ENCODE measurements at places on chromosomes 1 and 21. TPM values are rescaled to one million over a fixed set of nuclear protein-coding genes. Genes with fewer than 3 reads are reported as not detected.
A peak's percentile ranks its signal among the peaks of the same experiment; 100 is the strongest.

DNA sequence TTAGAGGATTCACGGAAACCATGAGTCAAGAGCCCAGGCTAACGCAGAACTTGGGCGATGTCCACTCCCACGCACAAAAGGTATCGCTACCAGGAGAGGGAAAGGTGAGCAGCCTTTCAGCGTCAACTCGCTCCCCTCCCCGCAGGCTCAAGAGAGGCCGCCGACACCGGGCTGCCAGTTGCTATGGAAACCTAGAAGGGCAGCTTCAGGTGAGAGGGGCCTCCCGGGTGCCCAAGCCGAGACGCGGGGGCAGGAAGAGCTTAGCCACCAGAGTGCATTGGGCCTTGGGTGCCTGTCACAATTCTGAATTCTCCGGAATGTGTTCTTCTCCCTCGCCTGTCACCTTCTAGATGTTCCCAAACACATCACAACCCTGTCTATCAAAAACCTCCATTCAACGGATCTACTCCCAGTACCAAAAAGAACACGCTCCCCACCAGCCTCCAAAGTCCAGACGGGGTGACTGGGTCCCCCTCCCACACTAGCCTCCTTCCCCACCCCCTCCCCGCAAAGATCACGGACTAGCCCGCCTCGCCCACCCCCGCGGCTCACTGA lies 694 bp downstream of the MEAF6 start:
- DNase-seq: no peak

DNA sequence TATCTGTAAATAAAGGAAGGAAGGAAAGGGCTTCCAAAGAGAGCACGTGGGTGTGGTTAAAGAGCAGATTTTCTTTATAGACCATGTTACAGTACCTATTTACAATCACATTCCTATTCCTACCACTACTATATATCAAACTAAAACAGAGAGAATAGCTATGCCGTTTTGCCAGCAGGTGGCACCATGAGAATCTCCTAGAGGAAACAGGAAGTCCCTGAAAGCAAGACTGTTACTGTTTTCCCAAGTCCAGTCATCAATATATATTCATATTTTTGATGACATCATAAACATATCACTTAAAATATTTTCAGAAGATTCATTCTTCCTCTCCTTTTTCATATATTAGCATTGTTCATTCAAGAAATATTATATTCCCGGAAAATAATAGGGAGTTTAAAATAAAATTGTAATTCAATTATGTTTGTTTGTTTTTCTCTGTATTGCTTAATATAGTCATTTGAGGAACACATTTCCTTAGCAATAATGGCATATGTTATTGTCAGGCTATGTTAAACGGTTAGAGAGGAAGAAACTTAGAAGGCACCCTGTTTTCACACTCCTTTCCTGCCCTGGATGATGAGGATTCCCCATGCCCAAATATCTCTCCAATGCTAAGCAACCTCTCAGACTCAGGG lies 6.6 kb downstream of the CCDC190 start:
- DNase-seq: no peak

DNA sequence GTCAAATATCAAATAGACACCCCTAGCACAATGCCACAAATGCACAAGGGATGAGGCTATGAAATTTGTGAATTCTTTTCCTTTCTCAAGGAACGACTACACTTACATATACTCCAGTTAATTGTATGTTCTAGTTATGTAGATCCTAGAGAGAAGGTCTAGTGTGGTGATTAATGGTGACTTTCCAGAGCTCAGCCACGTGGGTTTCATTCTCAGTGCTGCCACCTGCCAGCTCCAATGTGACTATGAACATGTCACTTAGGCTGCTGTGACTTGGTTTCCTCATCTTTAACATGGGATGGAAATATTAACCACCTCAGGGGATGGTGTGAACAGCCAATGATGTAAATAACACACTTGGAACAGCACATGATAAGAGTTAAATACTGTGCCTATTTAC lies 138.3 kb downstream of the APP start:
- DNase-seq: no peak

DNA sequence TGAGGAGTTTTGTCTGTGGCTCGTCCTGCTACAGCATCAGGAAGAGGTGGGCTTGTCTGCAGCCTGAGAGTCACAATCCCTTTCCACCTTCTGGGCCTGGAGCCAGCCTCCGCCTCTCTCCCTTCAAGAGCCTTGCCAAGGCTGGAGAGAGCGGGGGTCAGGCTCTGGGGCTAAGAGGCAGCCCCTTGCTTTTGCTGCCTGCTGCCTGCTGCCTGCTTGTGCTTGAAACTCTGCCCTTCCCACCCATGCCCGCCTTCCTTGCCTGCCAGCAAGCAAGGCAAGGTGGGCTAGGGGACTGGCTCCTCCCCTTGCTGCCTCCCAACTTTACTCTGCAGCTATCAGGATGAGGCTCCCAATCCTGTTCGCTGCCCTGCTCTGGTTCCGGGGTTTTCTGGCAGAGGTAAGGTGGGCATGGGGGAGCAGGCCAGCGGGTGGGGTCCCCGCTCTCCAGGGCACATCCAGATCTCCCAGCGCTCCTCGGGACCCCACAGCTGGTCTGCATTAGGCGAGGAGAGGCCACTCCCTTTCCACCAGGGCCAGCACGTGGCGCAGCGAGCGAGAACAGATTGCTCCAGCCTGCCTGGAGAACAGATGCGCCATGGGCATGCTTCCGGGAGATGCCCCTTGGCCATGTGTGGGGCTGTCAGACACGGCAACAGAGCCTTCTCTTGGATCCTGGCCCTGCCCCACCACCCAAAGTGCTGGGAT lies 7.5 kb upstream of the PTPN7 start:
- no peak for DNase-seq

DNA sequence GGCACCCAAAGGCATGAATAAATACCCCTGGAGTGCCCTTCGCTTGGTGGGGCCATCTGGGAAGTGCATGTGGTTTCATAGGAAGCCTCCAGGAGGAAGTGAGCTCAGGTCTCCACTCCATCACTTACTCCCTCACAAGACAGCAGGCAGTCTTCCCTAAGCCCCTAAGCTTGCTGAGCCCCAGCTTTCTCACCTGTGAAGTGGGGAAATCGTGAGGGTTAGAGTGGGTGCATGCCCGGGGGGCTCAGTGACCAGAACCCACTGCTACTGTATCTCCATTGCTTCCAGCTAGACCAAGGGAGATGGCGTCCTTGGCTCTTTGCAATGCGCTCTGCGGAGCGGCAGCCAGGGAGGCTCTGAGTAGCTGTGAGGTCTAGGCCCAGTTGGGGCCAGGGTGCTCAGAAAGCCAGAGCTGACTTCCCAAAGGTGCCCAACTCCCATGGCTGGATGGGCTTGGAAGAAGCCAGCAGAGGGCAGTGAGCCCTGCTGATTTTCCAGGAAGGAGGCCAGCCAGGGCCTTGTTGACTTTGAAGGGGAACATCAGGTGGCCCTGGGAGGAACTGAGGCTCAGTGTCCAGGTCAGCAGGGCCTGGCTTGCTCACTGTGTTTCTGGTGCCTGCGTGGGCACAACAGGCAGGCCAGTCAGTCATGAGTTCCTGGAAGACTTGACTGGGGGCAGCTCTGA lies 27.3 kb downstream of the CDCP2 start:
- DNase-seq: peak; percentile 53

SLC26A9 gene
- total RNA-seq: not detected

DNA sequence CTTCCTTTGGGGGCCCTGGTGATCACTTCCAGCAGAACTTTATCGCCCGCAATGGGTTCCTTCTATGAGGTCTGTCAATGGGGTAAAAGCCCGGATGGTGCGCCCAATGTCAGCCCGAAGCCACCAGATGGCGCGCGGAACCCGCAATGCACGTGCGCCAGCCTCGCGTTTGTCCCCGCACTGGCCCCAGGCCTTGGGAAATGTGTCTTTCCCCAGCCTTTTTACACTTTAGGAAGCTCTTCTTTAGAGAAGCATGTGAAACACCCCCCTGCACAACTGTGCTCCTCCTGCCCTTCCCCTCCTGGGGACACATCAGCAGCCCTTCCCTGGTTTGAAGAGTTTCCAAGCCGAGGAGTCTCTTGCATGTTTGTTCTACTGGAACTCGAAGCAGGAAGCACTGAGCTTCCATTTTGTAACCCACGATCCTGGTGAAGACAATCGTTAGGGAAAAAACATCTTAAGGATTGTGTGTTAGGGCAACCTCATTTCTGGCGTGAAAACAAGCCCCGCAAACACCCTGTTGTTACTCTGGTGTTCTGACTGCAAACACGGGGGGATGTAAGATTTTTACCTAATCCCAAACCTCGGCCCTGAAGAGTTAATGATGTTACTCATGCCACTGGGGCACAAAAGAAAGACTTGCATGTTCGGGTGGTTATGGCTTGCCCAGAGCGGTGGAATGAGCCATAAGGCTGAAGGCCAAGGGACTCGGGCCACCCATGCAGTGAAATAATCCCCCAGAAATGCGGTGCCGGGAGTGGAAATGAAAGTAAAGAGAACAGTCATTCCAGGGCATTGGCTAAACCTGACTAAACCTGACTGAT lies 20.4 kb upstream of the TARBP1 start:
- DNase-seq: no peak

- no peak for DNase-seq
Measured at GRCh38 chr1:209202830-209203532, 380.5 kb upstream of the CAMK1G start.

TEX38 gene
- not detected for total RNA-seq

ABCB10 gene
- 19.0 TPM for total RNA-seq

- DNase-seq: no peak
Measured at GRCh38 chr1:181765451-181766026, 282.2 kb downstream of the CACNA1E start.

A3GALT2 gene
- total RNA-seq: not detected

CD101 gene
- total RNA-seq: 1.4 TPM

OR10J1 gene
- total RNA-seq: not detected
